Activated CD4-positive, alpha-beta T cell treated with anti-CD3 and anti-CD28 coated beads, Interleukin-2, amount 50 U/mL, for 48 hours (primary cell): ENCODE measurements at places on chromosomes 13 and 19.

DNA sequence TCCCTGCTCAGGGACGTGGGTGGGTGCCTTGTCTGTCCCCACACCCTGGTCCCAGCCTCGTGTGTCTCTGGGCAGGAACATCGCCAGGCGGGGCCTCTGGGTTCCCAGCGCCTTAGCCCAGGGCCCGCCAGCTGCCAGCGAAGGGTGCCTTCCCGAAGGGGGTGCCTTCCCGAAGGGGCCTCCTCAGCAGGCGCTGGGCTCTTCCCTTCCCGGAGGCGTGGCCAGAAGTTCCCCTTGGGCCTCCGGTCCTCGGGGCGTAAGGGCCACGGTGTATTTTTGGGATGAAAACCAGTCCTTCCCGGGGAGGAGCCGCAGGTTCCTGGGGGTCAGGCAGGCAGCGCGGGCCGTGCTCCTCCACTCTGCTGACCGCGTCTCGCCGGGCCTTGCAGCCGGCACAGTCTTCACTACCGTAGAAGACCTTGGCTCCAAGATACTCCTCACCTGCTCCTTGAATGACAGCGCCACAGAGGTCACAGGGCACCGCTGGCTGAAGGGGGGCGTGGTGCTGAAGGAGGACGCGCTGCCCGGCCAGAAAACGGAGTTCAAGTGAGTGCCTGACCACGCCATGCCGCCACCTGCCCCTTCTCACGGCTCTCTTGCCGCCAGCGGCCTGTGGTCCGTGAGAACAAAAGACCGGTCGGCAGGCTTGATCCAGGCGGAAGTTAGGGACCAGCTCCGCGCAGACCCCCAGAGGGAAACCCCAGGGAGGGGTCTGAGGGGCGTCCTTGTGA lies 6.9 kb downstream of the BSG start:
- no peak for DNase-seq

DNA sequence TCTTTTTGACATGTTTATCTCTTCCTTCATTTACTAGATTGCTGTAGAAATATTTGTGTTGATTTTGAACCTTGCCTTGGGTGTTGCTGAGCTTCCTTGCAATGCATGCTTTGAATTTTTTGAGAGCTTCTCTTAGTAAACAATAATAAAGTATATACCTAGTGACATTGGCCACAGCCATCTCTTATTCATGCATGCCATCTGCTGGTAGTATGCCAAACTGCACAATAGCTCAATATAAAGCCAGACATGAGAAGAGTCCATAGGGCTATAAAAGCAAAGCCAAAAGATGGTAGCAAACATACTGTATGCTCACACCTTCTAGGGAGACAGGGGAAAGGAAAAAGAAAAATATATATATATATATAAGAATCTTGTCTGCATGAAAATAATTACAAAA lies 18.9 kb upstream of the ZSCAN5A start:
- DNase-seq = peak; percentile 25

- DNase-seq = no peak
Observed at GRCh38 chr13:83340170-83340569, 542.1 kb downstream of the SLITRK1 start.

- no peak for DNase-seq
Observed at GRCh38 chr13:50085063-50085462, 69.8 kb downstream of the KCNRG start.

DNA sequence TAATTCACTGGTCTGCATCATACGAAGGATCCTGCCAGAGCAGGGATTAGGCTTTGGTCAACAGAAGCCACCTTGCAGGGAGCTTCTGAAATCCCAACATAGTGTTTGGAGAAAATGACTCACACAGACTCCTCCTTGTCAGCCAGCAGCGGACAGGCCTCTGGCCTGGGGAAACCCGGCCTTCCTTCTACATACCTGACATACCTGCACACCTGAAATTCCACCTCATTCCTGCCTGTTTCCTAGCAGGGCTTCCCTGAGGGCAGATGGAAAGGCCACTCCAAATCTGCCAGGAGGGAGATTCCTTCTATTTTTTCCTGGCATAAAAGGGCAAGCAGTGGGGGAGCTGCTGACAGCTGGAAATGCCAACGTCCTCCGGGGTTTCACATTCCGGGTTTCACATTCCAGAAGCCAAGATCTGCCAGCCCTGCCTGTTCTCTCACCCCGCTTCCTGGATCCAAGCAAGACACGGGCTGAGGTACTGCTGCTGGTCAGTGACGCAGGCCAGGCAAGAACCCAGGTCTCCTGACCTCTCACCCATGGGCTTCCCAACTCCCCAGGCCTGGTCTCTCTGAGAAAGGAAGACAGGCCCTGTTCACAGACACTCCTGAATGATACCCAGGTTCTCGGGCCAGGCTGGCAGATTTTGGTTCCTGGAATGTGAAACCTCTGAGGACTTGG lies 18.2 kb upstream of the IGFL1 start:
- DNase-seq = no peak

GRCh38 chr13:111854403-111854802 lies 212.5 kb upstream of the SOX1 start:
- DNase-seq = no peak

DNA sequence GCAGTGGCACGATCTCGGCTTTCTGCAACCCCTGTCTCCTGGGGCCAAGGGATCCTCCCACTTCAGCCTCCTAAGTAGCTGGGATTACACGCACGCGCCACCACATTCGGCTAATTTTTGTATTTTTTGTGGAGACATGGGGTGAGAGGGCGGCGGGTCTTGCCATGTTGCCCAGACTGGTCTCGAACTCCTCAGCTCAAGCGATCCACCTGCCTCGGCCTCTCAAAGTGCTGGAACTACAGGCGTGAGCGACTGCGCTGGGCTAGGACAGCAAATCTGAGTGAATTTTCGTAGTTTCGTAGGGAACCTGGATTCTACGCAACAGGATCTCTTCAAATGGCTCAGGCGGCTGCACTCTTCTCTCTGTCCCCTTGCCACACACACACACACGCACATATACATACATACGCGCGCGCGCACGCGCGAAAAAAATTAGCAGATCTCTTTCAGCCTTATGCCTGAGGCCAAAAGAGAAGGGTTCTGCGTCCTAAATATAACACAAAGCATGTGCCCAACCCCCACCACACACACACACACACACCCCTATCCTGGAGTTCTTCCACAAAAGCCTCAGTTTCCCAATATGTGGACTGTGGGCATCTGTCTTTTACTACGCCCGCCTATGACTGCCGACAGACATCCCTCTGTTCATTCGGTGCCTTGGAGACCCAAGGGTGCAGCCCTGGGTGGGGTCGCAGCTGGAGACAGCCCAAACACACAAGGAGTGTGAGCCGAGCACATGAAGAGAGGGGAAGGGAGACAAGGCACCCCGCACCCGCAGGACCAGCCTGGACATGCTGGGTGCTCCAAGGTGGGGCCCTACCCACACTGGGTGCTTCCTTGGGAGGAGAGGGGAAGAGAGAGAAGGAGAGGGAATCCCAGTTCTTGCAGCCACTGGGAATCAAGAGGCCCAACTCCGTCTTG lies 616 bp downstream of the PINLYP start:
- DNase-seq = no peak

DNA sequence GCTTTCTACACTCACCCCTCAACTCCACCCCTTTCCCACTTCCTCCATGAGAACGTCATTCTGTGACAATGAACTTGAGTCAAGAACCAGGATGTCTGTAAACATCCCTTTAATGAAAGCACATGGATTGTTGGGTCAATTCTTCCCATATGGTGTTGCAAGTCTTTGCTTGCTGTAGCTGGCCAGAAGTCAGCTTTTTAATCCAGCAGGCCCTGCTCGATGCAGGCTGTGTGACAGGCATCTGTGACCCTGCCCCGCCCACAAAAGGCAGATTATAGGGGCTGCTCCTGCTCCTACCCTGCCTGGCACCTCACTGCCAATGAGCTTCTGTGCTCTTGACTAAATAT lies 78.0 kb downstream of the STARD13 start:
- DNase-seq = no peak

DNA sequence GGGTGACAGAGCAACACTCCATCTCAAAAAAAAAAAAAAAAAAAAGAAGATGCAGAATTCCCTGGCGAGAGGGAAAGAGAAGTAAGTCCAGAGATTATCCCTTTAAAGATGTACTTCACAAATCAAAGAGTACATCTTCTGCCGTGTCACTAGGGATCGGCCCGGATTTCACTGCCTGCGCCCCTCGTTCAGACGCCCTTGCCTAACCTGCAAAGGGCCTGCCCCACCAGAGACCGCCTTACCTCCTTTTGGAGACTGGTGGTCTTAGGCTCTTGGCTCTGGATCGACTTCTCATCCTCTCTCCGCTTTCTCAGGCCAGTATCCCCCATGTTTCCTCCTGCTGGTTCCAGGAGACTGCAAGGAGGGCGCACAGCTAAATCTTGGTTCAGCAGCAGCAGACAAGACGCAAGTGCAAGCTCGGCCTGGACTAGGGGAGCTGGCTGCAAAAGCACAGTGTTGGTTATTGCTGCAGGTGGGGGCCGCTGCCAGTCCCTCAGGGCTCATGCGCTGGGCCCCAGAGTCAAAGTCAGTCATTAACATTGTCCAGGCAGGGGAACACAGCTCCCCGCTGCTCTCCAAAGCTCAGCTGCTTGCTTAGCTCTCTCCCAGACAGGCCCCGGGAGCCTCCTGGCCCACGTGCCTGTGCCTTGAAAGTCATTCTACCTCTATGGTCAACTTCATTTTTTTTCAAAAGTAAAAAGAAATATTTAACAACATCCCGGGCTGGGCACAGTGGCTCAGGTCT lies 1.2 kb downstream of the SLC7A9 start:
- DNase-seq = no peak

GRCh38 chr13:110887597-110888333 lies 27.1 kb downstream of the ANKRD10 start:
- DNase-seq = no peak

GRCh38 chr13:30792285-30793000 lies 57.1 kb downstream of the ALOX5AP start:
- no peak for DNase-seq

DNA sequence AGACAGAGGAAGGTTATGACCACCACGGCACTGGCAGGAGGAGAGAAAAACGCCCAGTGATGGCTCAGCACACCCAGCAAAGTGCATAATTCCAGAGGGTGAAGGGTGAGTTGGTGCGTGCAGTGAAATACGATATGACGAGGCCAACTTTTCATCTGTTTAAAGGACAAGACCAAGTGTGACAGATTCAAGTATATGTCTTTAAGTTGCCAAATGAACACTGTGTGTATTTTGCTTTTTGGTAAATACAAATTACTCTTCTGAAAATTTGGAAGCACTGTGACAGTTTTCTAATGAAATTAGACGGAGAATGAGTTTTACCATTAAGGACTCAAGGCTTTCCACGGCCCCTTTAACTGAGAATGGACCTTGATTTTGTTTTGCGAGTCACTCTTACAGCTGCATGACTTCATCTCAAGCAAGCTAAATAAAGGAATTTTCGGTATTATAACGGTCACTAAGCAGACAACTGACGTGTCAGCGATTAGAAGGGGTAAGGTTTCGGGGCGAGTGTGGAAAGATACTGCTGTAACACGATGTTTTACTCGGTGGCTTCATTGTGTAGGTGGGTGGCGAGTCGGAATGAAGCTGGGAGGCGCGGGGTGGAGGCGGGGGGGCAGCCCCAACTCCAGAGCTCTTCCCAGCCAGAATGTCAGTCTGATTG lies 22.8 kb downstream of the COL4A2 start:
- no peak for DNase-seq

- no peak for DNase-seq
Observed at GRCh38 chr19:30662211-30662861, 290.2 kb downstream of the ZNF536 start.

GRCh38 chr19:31349160-31349881 lies at the start of gene TSHZ3:
Gene TSHZ3 (minus strand): TSS chr19:31349436. CDS start chr19:31349219, 217 bp downstream.
- DNase-seq = peak; percentile 59

DNA sequence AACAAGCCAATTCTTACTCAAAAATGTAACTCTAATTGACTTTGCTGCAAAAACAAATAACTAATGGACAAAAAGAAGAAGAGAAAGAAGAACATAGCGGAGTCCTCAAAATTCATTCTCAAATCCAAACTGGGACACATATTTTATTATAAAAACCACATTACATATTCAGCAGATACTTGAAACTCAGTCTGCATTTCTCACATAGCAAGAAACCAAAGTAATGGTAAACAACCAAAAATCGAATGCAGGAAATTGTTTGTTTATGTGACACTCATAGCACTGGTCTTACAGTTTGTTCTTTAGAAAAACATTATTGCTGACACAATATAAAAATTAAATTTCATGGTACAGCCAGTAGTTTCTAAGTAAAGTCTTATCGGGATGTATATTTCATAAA lies 789.8 kb downstream of the SLITRK6 start:
- DNase-seq = no peak

DNA sequence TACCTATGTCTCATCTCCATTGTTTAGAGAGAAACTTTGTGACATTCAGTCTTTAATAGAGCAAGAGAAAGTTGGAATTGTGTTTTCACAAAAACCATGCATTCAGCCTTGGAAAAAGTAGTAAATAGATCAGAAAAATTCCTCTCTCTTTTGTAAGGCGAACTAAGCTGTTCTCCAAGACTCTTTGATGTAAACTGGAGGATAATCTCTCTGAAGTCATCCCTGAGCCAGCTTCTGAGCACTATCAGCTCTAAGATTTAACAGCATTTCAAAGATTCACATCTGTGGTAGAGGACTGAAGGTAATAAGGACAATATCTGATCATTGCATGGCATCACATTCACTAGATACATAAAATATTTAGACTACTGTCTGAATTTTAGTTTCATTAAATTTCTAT lies 904.6 kb upstream of the ATXN8OS start:
- no peak for DNase-seq

DNA sequence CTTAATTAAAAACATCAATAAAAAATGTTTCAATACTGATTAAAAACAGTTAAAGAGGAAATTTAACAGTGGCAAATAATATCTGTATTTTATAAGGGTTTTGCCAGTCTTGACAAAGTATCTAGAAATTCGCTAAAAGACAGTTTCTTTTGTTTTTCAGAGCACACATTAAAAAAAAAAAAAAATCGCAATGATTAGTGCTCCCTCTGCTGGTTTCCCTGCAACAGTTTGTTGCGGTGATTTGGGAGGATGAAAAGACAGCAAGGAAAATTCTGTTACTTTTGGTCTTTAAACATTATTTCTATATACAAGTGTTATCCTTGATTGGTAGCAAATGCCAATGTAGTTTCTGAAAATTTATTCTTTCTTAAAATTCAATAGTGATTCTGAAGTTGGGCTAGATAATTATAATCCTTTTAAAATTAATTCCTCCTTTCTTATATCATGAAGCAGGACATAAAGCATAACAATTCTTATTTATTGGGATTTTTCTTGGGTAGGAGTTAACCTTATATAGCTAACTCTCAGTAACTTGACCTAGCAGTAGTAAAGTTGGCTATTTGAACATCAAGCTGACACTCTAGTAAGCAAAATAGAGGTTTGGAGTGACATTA lies 23.1 kb upstream of the SPRY2 start:
- DNase-seq = no peak

GRCh38 chr19:6038634-6039405 lies 60.9 kb upstream of the RANBP3 start:
- peak; percentile 54 for DNase-seq

- no peak for DNase-seq
Observed at GRCh38 chr13:111467111-111467890, 146.9 kb downstream of the TEX29 start.

GRCh38 chr19:1101337-1101698 lies 2.5 kb upstream of the GPX4 start:
- DNase-seq = no peak

- no peak for DNase-seq
Observed at GRCh38 chr13:42022796-42023493, 25.5 kb upstream of the DGKH start.

- no peak for DNase-seq
Observed at GRCh38 chr13:86581706-86582105, 782.5 kb upstream of the SLITRK6 start.

- no peak for DNase-seq
Observed at GRCh38 chr13:44664308-44664707, 88.2 kb upstream of the TSC22D1 start.
